ENCODE measurements at places on chromosomes 5 and 9. TPM values are rescaled to one million over a fixed set of nuclear protein-coding genes. Genes with fewer than 3 reads are reported as not detected.

DNA sequence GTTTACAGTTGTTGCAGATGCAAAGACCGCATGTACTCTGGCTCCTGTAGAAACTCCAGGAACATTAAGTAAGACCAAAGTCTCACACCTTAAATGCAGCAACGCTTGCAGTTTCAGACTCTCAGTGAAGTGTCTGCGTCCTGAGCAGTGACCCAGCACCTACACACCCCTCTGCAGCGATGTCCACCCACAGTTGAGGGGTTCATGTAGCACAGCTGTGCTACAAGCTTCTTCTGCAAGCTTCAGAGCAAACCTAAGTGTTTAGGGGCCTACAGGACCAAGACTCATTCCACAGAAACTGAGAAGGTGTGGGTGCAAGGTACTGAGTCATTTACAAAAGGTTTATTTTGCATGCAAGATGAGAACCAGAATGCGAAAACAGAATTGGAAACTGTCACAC lies 191.0 kb downstream of the IRX2 start:
- DNase-seq = no peak

GRCh38 chr5:151630088-151630487 lies 39.0 kb upstream of the FAT2 start:
- no peak for DNase-seq

DNA sequence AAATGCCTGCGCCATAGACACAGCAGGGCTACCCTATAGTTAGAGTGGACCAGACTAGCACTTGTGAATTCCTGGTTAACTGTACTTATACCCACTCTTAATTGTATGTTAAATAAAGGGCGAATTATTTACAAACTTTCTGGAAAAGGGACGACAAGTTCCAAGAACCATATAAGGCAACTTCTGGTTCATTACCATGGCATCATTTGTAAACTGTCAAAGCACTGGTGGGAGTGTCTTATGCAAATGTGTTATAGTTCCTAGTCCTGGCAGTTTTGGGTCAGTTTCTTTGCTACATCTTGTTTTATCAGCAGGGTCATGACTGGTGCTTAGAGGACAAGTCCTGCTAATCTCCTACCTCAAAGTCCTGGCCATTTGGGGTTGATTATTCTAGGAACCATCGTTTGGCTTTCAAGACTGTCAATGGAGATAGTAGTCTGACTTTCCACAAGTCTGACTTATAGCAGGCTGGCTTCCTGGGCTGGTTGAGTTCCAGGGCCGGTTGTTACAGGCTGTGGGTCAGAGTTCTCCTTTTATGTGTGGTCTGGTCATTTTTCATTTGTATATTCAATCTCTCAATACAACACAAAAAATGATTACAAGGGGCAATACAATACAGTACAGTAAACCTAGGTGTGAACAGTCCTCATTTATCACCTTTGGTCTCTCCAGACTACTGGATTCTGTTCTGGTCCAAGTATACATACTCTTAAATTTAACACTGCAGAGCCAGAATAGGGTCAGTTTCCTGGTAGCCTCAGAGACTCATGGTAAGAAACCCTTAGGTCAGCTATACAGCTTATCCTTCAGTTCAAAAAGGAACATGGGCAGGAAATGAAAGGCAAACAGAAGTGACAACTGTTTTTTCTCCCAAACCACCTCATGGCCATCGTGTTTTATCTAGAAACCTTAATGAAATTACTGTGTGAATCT lies 8.3 kb upstream of the CFAP95 start:
- DNase-seq = no peak

DNA sequence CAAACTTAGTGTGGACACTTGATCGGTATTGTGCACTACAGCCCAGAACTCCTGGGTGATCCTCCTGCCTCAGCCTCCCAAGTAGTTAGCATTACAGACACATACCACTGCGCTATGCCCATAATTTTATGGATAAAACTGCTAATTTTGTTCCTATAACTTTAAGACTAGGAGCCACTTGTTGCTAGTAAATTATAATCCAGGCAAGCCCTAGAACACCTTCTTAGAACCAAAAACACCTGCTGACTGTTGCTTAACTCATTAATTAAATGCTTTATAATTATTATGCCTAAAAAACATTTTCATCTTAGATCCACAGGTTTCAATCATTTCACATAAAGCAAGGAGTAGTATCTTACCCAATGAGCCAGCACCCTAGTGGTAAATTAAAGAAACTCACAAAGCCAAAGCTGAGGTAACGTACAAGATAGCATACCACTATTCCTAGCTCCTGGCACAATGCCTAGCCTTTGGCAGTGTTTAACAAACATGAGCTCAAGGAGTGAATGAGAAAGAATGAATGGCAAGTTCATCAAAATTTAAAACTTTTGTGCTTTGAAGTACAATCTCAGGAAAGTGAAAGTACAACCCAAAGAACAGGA lies 5.4 kb downstream of the MRPS27 start:
- DNase-seq = no peak

DNA sequence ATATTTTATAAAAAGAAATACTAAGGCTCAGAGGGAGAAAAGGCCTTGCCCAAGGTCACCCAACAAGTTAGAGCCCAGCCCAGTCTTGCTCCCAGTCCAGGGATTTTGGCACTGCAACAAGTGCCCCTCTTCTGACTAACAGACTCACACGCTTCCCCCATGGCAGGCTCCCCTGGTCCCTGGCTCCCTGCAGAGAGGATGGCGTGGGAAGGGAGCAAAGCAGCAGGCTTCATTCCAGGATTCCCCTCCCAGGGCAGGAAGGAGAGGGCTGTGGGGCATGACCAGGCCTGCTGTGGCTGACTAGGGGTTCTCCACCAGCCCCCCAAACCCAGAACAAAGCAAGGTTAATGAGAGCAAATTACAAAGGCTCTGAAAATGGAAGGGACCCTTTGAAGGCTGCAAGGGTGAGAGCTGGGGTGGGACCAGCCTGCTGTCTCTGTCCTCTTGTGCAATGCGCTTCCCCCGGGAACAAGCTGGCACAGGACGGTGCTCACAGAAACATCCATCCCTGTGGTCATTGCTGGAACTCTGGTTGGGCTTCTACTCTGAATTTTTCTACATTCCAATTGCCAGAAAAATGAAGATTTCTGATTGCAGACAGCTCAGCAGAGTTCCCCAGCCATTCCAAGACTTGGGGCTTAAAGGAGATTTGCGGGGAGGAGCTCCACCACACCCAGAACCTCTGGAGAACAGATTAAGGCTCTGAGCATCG lies 37.1 kb upstream of the FAT2 start:
- DNase-seq = no peak

C9orf40 gene
- 6.6 TPM for polyA plus RNA-seq

STPG3 gene
- 1.0 TPM for polyA plus RNA-seq

PCA3 gene
- polyA plus RNA-seq = 0.19 TPM

FOXD4L4 gene
- polyA plus RNA-seq = not detected
